ENCODE measurements at places on chromosomes 2 and 18. TPM values are rescaled to one million over a fixed set of nuclear protein-coding genes. Genes with fewer than 3 reads are reported as not detected.

GRCh38 chr18:79355433-79356335 is 40.0 kb upstream of the NFATC1 start:
- no peak for DNase-seq

DNA sequence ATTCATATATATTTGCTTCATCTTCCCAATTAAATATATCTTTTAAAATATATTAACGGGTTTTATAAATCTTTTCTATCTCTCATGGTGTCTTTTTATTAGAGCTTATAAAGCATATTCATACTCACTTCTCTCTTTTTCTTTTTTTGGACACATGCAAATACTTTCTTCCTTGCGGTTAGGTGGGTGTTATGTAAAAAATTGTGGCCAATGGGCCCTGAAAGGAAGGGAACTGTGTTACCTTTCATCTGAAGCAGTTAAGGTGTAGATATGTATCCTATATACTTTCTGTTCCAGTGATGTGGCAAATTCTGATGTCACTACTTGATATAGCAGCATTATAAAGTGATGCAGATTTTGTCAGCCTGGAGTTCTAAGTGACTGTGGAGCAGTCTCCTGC is 714.5 kb downstream of the PLCL1 start:
- no peak for DNase-seq

DNA sequence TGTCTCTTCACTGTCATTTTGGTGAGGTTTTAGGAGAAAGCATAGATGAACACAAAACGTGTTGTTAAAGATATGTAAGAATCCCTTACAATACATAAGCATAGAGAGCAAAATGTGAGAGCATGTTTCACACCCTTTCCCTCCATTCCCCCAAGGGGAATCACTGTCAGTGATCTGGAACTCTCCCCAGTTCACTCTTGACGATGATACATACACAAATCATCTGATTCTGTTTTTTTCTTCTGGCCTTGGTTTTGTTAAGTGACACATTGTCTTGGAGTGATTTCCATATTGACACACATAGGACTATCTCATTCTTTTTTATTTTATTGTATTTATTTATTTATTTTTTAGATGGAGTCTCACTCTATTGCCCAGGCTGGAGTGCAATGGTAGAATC is 53.7 kb upstream of the TANC1 start:
- DNase-seq = no peak

- no peak for DNase-seq
Observed at GRCh38 chr2:104321796-104322349, 532.0 kb upstream of the POU3F3 start.

DNA sequence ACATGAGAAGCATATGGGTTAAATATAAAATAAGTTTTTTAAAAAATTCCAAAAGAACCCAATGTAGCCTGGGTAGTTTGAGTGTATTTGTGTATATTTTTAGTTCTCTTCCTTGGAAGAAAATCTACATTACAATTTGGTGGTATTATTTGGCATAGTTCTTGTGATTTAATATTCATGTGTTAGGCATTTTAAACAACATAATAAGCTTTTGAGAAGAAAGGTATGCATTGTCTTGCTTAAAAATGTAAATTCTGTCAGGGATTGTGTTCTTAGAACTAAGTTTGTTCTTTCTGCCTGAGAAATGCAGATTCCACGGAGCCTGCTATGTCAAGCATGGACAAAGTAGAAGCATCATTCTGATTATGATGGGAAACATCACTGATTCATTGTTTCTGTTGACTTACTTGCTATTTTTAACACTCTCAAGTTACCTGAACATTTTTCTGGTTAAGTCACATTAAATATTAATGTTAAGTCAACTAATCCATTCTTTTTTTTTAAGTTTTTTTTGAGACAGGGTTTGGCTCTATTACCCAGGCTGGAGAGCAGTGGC is 49.4 kb downstream of the TNFRSF11A start:
- DNase-seq = no peak

DNA sequence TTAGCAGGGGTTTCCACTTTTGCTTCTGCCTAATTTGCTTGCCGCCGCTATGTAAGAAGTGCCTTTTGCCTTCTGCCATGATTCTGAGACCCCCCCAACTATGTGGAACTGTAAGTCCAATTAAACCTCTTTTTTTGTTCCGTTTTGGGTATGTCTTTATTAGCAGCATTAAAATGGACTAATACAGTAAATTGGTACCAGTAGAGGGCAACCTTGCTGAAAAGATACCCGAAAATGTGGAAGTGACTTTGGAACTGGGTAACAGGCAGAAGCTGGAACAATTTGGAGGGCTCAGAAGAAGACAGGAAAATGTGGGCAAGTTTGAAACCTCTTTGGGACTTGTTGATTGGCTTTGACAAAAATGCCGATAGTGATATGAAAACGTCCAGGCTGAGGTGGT is 216.1 kb upstream of the FSIP2 start:
- DNase-seq = no peak

DNA sequence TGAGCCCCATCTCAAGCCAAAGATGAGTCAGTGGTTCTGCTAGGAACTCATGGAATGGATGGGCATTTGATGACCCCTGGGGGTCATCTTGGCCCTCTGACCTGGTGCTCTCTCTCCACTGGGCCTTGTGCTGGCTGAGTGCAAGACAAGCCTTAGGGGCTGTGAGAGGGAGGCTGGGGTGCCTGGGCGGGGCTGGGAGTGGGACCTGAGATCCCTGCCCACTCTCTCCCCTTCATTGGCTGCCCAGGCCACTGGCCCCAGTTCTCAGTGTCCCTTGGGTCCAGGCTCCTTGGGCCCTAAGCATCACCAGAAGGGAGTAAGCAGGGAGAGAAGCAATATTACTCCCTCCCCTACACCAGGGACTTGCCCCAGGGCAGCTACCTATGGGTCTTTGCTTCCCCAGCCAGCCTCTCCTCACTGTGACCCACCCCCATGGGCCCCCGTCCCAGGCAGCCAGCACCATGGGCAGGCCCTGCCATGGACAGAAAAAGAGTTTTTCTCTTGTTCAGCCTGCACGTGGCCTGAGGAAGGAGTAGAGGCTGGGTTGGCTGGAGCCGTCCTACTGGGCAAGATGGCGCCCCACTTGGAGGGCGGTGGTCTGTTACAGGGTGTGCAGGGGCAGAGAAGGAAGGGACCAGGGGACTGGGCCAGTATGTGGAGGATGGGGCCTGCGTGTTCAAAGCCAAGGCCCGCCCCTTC is 33.6 kb downstream of the ATOH8 start:
- DNase-seq = no peak

ITGA6 gene
- 0.98 TPM for polyA plus RNA-seq

- DNase-seq = no peak
Observed at GRCh38 chr18:68484241-68484640, 230.7 kb downstream of the TMX3 start.

DNA sequence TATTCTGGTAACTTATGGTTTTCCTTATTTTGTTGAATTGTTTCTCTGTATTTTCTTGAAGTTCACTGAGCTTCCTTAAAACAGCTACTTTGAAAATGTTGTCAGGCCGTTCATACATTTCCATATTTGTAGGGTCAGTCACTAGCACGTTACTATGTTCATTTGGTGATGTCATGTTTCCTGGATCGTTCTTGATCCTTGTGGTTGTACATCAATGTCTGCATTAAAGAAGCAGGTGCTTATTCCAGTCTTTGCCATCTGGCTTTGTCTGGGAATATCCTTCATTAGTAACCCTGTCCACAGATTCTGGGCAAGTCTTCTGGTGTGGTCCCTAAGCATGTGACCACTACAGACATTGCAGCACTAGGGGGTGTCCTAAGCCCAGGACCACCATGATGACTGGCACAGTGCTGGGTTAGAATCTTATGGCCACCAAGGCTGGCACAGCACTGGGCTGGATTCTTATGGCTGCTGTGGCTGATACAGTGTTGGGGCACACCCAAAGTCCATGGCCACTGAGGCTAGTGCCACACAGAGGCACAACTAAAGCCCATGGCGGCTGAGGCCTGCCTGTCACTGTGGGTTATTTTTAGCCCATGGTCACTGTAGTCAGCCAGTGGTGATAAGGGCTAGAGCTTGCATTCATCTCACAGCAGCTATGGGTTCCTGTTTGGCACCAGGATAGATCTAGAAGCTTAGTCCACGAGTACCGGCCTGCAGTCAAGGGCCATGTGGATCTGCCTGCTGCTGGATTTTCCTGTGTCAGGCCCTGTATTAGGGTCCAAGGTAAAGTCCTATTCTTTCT is 13.2 kb downstream of the VWA3B start:
- DNase-seq = no peak
